NCI-H2029 treated with DMSO at 0.1 percent for 48 hours (cell line): ENCODE measurements at places on chromosomes 3 and 15.

DNA sequence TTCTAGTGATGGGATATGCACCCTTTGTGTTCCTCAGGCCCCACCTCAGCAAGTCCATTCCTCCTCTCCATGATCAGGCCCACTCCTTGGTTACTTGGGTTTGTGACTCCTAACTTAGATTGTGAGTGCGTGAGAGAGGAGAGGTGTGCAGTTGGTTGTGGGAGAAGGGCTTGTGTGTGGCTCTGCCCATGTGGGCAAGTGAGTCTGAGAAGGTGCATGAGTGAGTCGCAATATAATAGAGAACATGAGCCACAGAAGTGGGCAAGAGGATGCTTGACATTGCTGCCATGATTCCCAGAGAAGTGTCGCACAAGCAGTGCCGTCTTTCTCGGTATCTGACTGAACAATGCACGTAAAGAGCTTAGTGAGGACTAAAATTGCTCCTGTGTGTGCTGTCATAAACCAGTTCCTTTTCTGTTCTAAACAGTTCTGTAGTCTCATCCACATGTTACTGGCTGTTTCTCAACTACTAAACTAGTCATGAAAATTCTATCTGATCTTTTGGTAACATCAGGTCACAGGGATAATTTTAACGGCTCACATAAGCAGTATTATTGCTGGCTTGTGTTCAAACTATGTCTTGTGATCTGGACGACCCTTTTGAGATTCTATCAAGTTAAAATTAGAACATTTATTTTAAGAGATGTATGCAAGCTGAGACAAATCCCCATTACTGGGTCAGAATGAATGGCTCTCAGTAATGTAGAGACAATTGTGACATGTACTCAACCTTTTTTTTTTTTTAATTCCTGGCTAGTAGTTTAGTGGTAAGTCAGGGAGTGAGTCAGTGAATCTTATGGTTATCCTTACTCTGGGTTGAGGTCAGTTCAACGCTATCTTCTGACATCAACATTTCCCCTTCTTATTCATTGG lies 25.6 kb downstream of the GYG1 start:
- DNase-seq: no peak

- no peak for DNase-seq
Measured at GRCh38 chr3:189652042-189652441, 20.9 kb downstream of the TP63 start.

DNA sequence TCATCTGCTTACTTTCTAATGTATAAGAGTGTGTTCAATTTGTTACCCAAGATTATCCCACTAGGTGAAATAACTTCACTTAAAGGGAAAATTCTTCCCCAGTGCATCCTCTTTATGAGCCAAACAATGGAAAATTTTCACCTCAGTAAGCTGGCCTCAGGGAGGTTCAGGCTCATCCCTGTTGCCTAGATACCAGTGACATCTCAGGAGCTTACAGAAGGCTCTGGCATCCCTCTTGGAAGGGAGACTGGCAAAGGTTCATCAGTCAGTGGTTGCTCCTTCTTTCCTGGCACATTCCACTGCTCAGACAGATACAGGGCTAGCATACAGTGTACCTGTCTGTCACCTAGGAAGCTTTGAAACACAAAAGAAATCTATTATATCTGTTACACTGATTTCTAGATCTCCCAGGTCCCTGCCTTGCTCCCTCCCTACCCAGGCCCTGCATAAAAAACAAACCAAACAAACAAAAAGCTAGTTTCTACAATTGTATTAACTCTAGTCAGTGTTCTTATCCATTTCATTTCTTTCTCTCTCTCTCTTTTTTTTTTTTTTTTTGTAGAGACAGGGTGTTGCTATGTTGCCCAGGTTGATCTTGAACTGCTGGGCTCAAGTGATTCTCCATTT lies 1.7 kb downstream of the IP6K2 start:
- DNase-seq: no peak

DNA sequence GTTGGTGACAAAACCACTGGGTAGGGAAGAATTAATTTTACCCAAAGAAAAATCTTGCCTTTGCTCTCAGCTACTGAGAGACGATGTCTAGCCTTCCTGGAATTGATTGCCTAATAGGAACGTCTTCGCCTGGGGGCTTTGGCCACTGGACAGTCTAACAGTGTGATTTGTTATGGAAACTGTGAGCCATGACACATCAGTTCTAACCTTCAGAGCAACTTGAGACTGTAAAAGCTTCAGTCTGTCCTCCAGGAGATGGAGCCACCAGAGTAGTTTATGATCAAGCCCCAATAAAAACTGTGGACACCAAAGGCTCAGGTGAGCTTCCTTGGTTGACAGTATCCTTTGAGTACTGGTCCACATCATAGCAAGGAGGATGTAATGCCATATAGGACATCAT lies 235.8 kb upstream of the TMCO5A start:
- no peak for DNase-seq

DNA sequence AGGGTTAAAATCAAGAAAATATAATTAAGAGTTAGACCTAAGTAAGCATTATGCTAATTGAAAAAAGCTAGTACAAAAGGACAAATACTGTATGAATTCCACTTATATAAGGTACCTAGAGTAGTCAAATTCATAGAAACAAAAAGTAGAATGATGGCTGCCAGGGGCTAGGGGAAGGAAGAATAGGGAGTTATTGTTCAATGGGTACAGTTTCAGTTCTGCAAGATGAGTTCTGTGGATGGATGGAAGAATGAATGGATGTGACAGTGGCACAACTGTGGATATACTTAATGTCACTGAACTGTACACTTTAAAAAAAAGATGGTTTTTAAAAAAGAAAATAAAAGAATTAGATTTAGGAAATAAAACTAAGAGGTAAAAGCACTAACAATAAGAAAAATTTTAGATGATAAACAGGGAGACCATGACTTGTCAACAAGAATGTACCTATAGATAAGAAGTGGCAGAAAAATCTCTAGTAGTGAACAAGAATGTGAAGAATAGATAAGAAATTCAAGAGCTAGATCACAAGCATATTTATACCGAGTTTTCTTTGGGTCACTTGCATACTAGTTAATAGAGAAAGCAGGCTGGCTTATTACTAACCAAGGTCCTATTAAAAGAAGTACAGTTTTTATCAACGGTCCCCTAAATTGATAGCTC lies 5.5 kb downstream of the IFT80 start:
- no peak for DNase-seq

DNA sequence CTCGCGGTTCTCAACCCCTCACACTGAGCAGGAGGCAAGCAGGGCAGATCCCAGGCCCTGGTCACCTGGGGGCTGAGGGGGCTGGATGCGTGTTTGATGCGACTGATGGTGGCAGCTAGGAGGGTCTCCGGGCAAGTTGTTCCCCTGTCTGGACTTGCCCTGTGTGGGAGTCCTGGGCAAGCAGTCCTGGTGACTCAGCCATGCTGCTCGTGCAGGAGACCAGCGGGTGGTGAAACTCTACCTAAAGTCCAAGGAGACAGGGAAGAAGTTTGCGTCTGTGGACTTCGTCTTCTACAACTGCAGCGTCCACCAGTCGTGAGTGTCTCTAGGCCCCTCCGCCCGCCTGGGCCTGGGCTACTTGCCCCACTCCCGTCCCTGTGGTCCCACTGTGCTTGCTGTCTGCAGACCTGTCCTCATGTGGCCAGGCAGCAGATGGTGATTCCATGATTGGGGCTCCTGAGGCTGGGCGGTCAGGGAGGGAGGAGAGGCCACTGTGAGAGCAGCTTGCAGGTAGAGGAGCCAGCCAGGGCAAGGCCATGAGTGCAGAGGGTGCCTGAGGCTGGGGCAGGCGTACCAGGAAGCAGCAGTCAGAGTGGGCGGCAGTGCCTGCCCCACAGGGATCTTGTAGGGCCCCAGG lies 23.1 kb downstream of the PLXNA1 start:
- DNase-seq: no peak

DNA sequence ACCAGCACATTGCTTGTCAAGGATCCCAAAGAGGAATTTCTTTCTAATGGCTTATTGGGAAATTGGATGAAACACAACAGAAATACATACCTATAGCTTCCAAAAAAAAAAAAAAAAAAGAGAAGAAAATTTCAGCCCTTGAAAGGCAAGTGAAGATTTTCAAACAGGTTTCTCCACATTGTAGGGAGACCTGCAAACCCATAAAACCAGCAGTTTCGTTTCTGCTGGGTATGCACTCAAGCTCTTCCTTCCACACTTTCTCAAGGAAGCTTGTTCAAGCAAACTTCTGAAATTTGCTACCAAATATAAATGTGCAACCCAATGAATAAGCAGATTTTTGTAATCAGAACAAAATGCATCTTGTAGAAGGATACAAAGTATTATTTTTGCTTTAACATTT lies 15.9 kb upstream of the SH3BP5 start:
- no peak for DNase-seq

DNA sequence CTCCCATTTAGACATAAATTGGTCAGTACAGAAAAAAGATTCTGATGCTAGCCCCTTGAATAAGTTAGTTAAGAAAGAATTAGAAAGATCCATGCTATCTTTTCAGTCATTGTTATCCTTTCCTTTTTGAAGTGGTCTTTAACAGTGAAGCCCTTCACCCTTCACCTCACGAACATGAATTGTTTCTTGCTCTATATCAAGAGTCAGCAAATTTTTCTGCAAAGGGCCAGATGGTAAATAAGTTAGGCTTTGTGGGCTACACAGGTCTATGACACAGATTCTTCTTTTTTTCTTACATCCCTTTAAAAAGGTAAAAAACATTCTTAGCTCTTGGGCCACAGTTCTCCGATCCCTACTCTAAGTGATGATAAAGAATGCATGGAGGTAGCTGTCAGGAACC lies 74.9 kb downstream of the DMXL2 start:
- DNase-seq: no peak

DNA sequence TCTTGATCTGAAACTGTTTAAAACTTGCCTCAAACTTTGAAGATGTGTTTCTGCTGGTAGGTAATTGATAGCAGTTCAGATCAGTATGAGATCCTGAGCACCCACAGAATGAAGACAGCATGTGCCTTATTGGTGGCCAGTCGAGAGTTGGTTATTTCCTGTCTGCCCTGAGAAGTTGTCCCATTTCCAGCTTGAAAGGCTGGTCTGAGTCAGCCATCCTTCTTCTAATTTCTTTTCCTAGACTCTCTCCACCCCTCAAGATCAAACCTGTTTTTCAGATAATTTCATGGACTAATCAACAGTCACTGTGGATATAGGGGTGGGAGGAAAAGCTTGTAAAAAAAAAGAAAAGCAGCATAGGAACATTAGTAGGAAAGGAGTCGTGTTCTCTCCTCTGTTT lies 464.4 kb downstream of the FOXP1 start:
- no peak for DNase-seq

- DNase-seq: no peak
Measured at GRCh38 chr3:97969541-97969940, 2.7 kb downstream of the RIOX2 start.

DNA sequence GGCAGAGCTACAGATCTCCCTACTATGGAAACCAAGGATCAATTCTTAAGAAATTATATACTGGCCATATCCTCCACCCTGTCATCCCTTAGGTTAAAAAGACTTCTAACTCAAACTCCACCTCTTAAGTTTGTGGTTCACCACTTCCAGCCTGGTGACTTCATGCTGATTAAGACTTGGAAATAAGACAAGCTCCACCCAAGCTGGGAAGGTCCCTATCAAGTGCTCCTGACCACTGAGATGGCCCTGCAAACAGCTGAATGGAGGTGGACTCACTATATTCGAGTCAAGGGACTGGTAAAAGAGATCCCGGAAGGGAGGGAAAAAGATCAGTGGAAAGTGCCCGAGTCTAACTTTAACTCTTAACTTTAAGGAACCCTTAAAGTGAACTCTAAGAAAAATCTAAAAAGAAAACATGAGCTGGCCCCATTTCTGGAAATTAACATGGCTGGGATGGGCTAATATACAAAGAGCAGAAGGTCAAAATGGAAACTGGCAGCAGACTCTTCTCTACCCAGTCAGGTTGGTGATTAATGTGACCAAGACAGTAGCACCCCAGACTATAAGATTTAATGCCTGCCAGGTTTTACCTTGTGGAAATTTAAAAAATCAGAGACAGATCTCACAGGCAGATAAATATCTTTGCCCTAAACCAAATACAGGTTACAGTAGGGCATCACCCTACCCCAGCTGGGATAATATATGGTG lies 43.9 kb downstream of the PPCDC start:
- DNase-seq: no peak

GRCh38 chr15:38610748-38611147 lies 46.1 kb upstream of the RASGRP1 start:
- no peak for DNase-seq

- no peak for DNase-seq
Measured at GRCh38 chr3:172965256-172965655, 175.8 kb downstream of the SPATA16 start.

GRCh38 chr3:20912406-20912805 lies 726.4 kb upstream of the SGO1 start:
- DNase-seq: no peak

DNA sequence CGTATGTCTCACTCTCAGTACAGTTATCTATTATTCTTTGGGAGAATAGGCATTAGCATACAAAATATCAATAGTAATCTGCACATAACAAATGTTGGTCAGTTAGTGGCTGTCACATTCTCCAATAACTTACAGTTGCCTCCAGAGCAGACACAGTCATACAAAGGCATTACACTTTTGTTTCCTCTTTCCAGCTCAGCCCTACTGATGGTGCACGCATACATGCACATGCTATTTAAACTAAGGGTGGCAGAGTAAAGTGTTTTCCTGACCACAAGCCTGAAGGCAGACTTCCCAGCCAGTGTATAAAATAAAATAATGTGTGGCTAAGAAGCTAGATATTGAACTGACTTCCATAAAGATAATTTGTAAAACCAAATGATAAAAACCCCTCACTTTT lies 47.6 kb downstream of the PHLDB2 start:
- no peak for DNase-seq

DNA sequence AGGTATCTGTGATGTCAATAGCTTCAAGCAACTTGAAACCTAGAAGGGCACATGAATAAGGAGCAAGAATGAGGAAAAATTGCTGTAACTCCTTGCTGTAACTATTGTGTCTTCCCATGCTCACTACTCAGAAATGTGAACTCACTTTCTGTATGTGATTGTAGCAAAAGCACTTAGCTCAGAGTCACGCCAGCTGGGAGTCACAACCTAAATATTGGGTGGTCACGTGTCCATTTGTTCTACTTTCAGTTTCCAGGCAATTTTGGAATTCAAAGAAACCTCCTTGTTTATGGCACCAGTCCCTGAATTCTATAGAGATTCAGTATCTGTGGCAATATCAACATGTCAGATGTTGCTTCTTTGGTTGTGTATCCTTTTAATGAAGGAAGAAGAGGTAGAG lies 241.6 kb upstream of the AZI2 start:
- no peak for DNase-seq

- DNase-seq: no peak
Measured at GRCh38 chr3:131386429-131387165, 5.0 kb downstream of the NUDT16 start.

DNA sequence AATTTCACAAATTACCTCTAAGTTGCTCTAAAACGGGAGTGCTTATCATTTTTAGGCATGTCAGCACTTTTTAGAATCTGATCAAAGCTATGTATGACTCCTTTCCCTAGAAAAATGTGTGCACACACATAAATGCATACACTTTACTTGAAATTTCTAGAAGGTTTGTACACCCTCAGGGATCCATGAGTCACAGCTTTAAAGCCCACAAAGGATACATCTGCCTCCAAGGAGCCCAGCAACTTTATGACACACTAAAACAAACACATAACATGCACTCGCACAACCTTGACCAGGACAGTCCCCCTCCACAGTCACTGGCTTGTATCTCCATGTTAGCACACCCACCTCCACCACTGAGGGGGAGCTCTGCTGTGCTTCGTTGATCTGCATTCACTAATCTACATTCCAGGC lies 722.0 kb upstream of the CFAP20DC start:
- DNase-seq: no peak
